Stimulated activated CD8-positive, alpha-beta memory T cell treated with anti-CD3 and anti-CD28 coated beads, Interleukin-4, amount 100 ng/mL, for 24 hours (primary cell): ENCODE measurements at places on chromosomes 3 and 15.
A peak's percentile ranks its signal among the peaks of the same experiment; 100 is the strongest.

DNA sequence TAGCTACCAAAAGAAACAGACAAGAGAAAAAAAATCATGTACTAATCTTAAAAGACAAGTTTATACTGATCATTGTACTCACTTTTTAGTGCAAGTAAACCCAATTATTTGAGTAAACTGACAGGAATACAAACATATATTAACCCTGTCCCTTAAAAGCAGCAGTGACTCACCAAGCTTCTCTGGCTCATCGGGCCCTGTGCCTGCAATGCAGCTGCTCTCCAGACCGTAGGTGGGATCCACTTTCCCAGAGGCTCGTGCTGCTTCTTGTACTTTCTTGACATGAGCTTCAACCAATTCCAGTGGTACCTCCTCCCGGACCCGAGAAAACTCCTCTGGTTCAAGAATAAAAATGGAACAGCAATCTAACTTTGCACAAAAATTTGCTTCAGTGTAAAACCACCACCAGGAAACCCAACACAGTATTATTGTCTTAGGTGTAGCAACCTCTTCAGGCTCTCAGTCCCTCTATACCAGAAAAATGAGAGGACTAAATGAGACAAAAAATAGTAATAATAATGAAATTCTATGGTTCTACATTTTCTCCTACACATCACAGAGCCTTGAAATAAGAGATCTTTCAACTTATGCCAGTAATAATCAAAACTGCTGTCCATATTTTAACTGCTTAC, 82.6 kb upstream of the CSPG5 start:
- no peak for DNase-seq

DNA sequence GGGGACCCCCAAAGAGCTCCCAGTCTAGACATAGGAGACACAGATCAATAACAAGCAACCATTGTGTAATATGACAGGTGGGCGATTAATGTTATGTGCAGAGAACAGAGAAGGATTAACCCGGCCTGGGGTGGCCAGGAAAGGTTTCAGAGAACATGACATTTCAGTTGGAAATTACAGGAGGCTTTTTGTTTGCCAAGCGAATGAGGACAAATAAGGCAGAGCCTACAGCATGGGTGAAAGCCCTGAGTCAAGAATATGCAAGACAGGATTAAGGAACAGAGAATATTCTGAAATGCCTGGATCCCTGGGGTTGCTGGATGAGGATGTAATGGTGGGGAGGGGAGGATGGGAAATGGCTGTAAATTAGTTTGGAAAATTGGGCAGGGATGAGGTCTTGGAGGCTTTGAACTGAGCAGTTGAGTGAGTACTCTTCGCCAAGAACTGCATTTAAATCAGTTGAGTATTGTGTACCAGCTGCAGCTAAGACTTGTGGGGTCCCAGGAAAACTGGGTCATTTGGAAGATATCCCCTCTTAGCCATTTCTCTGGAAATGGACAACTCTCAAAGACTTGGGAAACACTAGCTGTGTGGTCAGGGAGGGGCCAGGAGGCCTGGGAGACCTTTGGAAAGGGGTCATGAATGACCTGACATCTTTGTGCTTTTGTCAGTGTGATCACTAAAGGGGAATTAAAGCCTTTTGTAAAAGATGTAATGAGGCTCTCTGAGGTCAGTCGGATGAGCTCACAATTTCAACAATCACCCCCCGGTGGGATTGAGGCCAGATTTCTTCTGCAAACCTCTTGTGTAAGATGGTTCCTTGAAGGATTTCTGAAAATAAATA, 198.6 kb upstream of the NR2E3 start:
- DNase-seq: no peak

DNA sequence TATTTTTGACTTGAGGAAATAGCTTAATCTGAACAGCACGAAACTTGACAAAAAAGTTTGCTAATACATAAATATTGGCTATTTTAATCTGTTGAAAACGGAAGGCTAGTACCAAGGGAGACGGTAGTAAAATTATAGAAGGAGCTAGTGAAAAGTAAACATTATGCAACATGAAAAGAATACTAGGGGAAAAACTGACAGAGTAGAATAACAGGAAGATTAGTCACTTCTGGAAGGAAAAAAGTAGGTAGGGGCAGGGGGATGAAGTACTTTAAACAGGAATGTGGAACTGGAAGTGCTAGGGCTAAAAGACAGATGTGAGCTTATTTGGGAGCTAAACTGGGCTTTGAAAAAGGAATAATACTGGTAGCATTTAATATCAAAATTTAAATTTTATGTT, 60.1 kb downstream of the MBNL1 start:
- no peak for DNase-seq

GRCh38 chr3:120524171-120524923, 71.8 kb upstream of the NDUFB4 start:
- DNase-seq: no peak

GRCh38 chr3:120443626-120444123, 7.1 kb downstream of the FSTL1 start:
- DNase-seq: no peak

GRCh38 chr3:156230278-156230900, 110.0 kb downstream of the KCNAB1 start:
- no peak for DNase-seq

DNA sequence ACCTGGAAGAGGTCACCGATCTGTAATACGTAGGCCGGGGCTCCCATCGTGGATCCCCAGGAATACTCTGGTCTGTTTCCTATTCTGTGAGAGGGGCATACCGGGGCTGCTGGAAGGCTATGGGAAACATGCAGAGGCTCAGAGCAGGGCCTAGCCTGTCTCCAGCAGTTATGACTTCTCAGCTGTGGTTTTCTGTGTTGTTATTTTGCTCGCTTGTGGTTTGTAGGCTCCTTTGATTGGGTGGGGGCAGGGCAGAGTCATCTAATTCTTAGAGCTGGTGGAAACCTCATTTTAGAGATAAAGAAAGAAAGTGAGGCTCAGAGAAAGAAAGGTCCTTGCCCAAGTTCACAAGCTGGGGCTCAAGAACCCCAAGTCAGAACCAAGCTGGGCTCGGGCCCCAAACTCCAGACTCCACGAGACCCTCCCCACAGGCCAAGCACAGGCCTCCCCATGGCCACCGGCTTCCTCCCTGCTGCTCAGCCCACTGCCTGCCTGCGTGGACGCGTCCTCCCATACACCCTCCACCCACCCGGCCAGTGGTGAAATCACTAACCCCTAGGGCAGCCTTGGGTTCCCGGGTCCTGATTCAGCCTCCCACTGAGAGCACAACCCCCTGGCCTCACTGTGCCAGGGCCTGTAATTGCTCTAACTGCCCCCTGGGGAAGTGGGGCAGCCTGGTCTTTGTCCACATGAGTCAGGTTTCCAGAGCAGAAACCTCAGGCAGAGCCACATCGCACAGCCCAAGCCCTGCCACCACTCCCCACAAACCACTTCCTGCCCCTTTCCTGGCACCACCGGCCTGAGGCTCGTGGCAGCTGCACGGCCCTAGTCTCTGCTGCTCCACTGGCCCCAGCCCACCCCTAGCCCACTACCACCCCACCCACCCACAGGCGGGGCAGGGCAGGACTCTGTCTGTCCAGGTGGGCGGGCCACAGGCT, 270.8 kb downstream of the UACA start:
- peak; percentile 66 for DNase-seq

GRCh38 chr3:12939137-12939536, 97.8 kb upstream of the RPL32 start:
- no peak for DNase-seq

DNA sequence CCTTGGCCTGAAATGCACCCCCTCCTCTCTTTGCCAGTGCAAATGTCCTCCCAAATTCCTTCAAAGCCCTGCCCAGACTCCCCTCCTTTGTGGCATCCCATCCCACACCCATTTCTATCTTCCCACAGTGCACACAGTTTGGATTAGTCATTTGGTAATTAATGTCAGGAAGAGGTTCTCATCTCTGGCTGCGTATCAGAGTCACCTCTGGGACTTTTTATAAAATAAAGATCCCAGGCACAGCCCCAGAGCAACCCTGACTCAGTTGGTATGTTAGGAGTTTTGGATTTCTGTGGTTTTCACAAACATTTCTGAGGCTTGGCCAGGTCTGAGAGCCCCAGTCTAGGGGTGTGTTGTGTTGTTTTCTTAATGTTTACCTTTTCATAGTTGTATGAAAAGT, 41.6 kb downstream of the C3orf20 start:
- no peak for DNase-seq

DNA sequence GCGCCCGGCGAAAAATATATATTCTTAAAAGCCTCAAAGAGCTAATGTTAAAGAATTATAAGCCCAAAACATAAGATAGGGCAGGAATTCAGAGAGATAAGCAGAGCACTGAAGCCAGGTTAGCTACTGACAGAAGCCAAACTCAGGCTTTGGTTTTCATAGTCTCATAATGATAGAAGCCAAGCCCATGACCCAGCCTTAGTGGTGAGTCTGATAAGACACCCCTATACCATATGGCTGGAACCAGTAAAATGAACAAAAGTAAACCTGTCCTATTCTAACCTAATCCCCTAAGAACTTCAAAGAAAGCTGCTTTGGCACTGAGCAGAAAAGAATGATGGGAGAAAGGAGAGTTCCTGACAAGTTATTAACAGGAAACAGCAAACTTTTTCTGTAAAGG, 25.9 kb downstream of the MYO9A start:
- DNase-seq: no peak

DNA sequence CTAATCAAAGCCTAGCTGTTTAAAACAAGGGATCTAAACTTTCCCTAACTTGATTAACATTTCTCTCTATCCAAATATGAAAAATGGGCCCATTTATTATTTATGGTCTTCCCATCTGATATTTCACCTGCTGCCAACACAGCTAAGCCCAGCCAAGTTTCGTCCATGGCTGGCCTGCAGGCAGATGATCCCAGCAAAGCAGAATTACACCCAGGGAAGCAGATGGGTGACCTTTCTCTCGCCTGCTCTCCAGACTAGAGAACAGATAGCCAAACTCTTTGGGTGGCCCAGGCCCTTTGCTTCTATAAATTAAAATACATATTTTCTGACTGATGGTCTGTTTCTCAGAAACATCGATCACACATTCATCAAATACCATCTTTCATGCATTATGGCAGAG, 1038.8 kb downstream of the AGBL1 start:
- no peak for DNase-seq

DNA sequence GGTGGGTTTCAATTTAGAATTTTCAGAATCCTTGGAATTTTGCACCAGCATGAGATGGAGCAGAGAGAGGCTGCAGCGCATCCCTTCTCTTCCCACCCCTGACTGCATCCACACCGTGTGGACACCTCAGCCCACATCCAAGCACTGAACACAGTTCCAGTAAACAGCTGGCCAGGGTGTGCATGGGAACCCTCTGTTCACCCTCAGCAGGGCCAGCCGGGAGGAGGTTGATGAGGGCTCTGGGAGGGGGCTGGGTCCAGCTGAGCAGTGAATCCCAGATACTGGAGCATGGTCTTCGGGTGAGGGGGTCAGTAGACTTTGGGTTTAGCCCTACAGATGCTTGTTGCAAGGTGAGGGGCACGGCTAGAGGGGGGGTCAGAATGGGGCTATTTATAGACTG, 85.8 kb downstream of the RPLP1 start:
- no peak for DNase-seq

DNA sequence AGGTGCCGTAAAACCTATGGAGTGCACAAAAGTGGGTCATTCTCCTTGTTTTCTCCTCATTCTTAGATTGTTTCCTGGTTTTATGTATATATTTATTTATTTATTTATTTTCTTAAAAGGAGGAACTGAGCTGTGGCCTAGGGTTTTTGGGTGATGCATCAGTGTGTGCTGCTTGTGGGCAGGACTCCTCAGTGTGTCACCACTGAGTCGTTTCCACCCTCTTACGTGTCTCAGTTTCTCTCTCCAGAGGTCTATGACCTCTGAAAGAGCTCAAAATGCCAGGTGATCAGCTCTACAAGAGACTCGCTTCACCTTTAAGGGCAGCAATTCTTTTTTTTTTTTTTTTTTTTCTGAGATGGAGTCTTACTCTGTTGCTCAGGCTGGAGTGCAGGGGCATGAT, 72.9 kb downstream of the CD200 start:
- no peak for DNase-seq

DNA sequence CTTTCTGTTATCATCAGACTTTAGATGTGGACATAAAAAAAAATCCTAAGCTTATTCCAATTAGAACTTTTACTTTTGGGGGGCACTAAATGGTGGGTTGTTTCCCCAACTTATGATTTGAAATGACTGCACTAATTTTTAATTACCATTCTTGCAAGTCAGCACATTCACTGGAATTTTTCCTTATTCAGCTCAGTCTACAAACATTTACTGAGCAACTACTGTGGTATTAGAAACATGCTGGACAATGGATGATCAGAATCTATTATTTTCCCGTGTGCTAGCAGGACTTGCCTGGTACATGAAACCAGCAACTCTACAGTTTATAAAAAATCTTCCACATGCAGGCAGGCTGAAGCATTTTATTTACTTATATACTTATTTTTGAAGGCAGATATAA, 273.6 kb downstream of the FOXP1 start:
- DNase-seq: no peak

DNA sequence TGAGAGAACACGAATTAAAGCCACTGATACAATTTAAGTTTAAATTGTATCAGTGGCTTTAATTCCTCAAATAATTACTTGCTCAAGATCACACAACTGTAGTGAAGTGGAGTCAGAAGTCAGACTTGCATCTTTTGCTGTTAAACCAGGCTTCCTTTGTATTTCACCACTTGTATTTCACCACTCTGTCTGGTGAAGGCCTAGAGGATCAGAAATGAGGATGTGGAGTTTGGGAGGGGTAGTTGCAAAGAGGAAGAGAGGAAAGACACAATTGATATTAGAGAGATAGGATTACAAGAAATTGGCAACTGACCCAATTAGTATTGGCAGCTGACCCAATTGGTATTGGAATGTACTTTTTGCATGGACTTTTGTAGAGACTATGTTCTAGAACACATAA, 288.1 kb upstream of the GPR149 start:
- DNase-seq: no peak

DNA sequence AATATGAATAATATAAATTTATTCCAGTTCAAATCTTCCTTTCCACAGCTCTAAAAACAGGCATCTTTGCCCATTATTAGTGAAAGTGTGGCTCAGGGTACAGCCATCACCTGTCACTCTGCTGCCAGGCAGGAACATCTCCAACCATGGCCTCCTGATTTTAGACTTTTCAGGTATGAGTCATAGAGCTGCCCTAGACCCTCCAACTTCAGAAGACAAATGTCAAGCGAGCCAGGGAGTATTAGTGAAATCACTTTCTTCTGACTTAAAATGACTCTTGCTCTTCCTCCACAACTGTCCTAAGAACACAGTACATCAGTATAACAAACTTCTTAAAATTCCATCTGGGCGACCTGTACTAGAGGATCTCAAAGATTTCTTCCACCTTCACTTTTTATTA, 78.1 kb upstream of the AKAP13 start:
- DNase-seq: no peak

DNA sequence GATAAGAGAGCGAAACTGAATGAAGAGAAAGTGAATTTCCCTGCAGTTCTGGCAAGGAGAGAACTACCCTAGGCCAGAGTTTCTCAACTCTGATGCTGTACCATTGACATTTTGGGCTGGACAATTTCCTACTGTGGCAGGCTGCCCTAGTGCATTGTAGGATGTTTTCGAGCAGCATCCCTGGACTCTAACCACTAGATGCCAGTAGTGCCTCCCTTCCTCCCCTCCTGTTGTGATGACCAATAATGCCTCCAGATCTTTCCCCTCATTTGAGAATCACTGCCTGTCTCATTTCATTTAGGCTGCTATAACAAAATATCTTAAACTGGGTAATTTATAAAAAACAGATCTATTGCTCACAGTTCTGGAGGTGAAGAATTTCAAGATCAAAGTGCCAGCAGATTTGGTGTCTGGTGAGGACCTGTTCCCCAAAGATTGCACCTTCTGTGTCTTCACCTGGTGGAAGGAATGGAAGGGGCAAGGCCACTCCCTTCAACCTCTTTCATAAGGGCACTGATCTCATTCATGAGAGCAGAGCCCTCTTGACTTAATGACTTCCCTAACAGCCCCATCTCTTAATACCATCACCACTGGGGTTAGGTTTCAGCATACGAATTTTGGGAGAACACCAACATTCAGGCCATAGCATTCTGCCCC, 188.9 kb upstream of the MEIS2 start:
- DNase-seq: no peak
